DMS79 treated with DMSO at 0.1 percent for 48 hours (cell line): ENCODE measurements at places on chromosomes 1 and 21.

DNA sequence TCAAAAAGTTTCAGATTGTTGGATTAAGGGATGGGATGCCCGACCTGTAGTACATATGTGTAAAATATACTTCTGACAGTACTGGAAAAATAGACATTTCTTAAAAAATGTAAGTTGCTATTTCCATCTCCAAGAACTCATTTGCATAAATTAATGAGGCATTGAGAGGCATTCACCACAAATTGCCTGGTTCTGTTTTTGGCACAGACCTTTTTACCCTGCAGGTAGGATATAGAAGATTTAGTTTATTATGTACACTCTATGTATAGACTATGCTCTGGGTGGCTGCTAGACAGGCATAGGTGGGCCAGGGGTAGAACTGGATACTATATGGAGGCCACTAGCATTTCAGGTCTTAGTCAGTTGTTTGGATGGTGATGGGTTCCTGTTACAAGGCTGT lies 8.0 kb downstream of the CCDC17 start:
- DNase-seq = no peak

DNA sequence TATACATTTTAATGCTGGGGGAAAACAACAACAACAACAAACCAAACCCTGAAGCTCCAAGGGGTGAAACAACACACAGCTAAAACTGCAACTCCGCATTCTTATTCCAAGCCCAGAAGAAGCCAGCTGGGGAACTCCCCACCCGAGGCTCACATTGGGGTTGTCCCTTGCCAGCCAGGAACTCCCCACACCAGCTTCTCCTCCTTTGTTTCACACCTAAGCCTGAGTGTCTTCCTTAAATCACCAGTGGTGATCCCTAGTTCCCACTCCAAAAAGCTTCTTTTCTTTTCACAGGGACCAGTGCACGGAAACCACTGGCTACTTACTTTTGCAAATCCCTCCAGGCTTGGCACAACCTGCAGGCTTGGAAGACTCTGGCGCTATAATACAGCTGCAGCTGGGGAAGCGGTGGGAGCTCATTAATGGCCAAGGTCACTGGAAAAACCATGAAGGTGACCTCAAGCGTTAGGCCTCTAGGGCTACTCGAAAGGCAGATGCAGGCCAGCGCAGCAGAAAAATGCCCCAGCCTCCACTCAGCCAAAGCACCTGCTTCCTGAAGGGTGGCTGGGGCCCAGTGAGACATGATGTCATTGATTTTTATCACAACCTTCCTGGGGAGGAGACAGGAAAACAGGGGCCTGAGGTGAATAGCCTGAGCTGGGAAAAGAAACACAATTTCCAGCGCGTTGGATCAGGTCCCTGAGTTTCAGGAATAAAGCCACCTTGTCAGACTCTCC lies 40.1 kb downstream of the TLR5 start:
- peak; percentile 22 for DNase-seq

DNA sequence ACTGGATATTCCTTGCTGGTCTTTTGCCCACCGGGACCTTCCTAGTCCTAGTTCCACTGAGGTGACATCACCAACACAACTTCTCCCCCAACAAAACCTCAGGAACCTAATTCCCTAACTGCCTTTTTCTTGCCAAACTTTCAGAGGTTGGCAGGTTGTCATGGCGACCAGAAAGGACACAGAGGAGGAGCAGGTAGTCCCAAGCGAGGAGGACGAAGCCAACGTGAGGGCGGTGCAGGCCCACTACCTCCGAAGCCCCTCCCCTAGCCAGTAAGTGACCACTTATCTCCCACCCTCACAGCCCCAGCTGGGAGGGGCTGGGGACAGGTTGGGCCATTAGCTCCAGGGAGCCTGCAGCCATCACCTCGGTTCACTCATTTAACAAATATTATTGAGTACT lies 815 bp downstream of the STYXL2 start:
- no peak for DNase-seq

- DNase-seq = no peak
These were observed 10.4 kb upstream of the KCNA2 start for GRCh38 chr1:110616587-110616986.

DNA sequence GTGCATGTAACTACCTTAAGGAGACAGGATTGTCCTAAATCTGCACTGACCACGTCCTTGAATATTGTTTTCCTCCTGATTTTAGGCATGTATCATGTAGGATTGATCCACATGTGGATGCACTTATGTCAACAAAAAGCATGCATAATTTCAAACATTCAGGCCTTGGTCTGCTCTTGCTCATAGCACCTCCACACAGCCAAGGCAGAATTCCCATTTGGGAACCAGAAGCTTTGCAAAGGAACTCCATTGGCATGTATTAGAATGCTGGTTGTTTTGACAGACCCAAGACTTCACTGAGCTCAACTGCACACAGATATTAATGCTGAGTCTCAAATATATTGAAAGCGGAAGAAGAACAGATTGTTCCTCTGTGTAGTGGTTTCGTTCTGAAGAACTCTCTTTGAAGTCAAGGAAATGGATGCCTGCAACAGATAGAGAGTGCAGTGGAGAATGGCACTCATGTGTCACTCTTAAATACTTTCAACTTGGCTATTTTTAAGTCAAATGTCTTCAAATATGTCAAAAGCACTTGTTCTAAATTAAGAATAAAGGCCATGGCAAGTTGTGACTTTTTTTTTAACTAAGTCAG lies 387.6 kb downstream of the LTN1 start:
- DNase-seq = no peak

DNA sequence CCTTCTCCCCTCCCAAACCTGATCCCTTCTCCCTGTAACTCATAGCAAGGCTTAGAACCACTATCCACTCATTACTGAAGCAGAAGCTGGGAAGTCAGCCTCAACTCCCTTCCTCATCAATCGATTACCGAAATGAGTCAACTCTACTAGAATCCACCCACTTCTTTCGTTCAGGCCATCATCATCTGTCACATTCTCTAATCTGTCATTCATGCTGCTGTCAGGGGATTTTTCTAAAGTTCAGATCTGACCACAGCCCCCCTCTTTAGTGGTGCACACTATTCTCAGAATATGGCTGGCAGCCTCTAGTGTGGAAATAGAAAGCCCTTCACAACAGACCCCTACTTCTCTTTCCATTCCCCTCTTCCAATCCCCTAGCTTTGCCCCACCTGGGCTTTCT lies 5.1 kb downstream of the NT5C1A start:
- DNase-seq = no peak

DNA sequence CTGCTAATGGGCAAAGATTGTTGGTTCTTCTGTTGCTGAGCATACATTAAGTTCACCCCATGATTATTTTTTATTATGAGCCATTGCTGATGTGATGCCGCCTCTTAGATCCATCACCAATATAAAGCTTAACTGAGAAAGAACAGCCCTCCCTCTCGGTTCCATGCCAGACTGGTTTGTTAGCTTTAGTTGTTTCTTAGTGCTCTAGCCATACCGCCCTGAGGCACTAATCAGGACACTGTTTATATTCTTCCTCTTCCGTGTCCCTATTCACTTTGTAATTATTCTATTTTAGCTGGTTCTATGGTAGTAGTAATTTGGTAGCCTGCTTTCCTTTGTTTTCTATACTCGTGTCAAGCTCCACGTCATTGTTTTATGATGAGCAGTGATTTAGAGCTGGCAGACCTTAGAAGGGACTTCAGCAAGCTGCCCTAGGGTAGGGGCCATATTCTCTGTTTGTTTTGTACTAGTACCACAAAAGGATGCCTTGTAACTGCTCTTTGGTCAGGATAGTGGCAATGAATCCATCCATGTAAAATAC lies 27.3 kb upstream of the PDPN start:
- no peak for DNase-seq

- no peak for DNase-seq
These were observed 40.3 kb downstream of the HSF2BP start for GRCh38 chr21:43618940-43619339.

- no peak for DNase-seq
These were observed 786 bp downstream of the RPL5 start for GRCh38 chr1:92832537-92833114.

GRCh38 chr1:25675729-25676476 lies 59.3 kb downstream of the MAN1C1 start:
- DNase-seq = no peak

DNA sequence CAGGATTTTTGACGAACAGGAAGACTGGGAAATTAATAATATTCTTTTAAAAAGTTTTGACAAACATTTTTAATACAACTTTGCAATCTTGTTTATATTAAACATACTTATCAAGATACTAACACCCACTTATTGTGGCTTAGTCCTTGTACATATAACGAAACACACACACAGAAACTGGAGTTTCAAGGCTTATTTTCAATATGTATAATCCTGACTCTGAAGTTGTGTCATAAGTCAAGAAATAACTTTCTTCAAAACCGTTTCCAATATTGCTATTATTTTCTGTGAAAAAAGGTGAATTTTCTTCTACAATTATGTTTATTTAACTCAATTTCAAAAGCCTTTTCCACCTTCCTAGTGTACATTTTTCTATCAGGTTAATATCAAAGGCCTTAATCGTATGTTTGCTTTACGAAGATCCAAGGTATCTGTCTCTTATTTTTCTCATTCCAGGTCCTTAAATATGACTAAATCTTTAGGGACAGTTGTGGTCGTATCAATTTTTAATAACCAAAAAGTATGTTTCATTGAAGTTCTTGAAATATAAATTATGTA lies 1.8 kb downstream of the CDKN2C start:
- DNase-seq = peak; percentile 72

DNA sequence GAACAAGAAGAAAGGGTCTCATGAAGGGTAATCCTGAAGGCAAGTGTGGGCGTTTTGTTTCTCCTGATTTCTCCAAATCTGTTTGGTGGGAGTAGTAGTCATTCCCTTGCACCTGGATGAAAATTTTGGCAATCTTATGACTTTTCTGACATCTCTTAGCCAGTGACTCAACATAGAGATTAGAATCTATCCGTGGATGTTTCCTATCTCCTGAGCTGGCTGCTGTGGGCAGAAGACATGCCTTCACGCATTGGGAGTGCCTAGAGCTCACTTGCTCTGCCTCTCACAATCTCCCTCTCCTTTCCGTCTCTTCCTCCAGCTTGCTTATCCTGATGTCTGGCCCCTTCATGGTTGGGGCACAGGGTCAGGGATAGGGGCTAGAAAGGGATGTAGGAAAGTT lies 174.2 kb upstream of the NFIA start:
- no peak for DNase-seq

DNA sequence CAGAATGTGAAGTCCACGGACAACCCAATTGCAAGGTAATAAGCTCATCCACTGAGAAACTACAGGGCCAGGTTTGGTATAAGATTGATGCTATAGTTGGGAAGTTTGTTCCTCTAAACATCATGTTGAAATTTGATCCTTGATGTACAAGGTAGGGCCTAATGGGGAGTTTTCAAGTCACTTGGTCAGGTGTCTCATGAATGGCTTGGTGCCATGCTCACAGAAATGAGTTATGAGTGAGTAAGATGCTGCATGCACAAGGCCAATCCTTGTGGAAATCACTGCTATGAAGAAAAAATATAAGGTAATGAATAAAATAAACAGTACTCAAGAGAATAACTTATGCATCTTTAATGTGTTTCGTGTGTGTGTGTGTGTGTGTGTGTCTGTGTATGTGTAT lies 1891.2 kb downstream of the NCAM2 start:
- no peak for DNase-seq

DNA sequence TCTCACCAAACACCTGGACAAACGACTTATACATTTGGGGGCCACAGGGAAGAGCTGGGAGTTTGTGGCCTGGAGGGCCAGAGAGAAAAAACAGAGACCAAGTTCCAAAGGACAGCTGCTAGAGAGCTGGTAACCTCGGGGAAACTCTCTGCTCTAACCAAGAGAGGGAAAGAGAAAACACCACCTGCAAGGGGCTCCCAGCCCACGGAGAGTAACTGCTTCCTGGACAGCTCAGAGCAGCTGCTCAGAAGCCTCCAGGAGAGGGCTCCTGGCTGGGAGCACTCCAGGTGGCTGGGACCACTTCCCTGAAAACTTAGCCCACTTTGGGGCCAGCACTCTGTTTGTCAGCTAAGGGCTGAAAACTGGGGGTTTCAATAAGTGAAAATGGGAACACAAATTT lies 154.8 kb upstream of the GRIK3 start:
- DNase-seq = peak; percentile 80

DNA sequence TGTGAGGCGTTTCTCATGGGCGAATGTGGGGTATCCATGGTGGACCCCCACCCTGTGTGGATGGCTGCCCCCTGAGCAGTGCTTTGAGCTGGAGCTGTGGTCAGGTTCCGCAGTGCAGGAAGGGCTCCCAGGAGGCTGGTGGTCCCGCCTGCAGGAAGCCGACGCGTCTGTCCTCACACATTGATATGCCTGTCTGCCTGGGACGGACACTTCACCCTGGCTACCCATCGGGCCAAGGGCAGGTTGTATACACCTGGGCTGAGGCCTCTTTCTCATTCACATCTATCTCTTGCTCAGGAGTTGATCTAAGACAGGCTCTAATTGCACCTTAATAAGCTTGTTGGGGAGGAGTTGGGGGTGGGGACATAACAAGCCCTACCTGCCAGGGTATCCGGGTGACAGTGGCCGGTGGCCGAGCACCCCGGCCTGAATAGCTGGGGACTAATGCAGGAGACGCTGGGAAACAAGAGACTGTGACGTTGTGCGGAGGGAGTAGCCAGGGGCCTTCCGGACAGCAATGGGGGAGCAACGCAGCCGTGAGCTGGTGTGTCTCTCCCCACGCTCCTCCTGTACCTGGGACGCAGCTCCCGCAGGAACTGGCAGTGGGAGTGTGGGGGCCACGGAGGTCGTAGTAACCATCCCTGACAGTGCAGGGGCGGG lies 21.7 kb downstream of the PDXK start:
- no peak for DNase-seq

DNA sequence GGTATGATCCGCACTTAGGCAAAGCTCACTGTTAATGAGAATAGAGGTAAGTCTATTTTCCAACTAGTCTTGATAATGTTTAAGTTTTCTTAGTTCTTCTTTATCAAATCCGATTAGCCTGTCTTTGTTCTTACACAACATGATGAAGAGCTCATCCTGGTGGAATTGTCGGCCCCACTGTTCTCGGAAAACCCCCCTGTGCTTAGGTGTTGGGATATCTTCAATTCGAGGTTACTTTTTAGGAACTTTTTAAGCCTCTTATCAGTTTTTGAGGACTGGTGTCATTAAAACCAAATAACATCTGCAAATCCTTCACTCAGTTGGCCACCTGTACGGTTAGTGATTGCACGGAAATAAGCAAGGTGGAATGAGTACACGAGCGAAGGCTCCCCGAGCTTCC lies 60.7 kb upstream of the KIF26B start:
- DNase-seq = no peak

DNA sequence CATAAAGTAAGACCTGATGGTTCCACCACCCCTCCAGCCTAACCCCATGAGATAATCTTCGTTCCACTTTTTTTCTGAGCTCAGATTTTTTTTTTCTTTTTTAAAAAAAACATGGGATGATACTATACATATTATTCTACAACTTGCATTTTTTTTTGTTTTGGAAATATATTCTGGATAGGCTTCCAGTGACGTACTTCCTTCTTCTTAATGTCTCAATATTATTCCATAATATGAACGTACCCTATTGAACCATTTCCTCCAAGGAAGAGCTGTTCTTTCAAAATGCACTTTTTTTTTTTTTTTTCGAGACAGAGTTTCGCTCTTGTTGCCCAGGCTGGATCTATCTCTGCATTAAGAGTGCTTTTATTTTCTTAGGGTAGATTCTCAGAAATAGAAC lies 1.5 kb downstream of the EDEM3 start:
- no peak for DNase-seq
